ENCODE measurements at places on chromosomes 13 and 19.

DNA sequence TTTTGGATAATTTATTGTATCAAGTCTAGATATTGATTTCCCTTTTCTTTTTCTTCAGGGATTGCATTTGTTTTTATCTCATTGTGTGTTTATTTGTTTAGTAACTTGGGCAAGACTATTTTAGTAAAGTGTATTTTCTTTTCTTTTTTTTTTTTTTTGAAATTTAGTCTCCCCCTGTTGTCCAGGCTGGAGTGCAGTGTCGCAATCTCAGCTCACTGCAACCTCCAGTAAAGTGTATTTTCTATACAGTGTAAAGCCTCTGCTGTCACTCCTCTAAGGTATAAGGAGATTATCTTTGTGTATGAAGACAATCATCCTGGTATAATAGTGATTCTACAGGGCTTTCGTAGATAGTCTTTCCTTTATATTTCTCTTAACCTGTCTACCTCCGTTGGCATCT lies 2546.0 kb downstream of the PCDH9 start:
- DNase-seq = no peak

GRCh38 chr13:48010698-48011097 lies 9.6 kb upstream of the SUCLA2 start:
- DNase-seq = no peak

GRCh38 chr19:1767464-1767933 lies 14.2 kb downstream of the ONECUT3 start:
- no peak for DNase-seq

- no peak for DNase-seq
These were observed 22.9 kb downstream of the RAB20 start for GRCh38 chr13:110538632-110539031.

- DNase-seq = no peak
These were observed 121.6 kb upstream of the KL start for GRCh38 chr13:32894589-32895001.

Measured in non-pigmented ciliary epithelial cell (primary cell).